ENCODE measurements at places on chromosomes 6 and 20.

- DNase-seq: no peak
These were observed 58.3 kb upstream of the CARMIL1 start for GRCh38 chr6:25220857-25221256.

DNA sequence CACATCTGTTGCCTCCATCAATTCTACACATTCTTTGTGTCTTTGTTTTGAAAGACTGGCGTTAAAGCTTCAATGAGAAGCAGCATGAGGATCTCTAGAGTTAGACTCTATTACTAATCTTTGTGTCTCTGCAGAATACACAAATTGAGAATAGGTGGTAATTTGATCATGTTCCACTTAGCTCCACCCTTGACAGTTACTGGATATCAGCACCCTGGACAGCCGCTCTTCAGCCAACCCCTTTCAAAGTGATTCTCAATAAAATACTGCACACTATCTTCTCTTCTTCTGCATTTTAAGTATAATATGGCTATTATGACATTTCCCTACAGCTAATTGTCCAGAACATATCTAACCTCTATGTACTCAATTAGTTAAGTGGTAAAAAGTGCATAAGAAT is 54.3 kb upstream of the CNR1 start:
- DNase-seq: no peak

DNA sequence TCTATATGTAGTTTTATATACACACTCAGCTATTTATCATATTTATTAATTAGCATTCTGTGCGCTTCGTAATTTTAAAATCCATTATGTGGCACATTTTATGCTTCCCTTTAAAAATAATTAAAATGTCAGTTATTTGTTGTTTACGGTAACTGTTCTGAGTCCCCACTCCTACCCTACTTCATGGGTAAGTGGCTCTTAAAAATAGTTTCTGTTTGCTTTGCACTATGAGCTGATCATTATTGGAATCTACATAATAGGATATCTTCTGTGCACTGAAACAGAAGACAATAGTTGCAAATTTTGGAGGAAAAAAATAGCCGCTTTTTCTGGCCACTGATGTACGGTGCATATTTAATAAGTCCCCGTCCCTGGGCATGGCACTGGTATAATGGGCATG is 25.2 kb downstream of the LCA5 start:
- DNase-seq: no peak

DNA sequence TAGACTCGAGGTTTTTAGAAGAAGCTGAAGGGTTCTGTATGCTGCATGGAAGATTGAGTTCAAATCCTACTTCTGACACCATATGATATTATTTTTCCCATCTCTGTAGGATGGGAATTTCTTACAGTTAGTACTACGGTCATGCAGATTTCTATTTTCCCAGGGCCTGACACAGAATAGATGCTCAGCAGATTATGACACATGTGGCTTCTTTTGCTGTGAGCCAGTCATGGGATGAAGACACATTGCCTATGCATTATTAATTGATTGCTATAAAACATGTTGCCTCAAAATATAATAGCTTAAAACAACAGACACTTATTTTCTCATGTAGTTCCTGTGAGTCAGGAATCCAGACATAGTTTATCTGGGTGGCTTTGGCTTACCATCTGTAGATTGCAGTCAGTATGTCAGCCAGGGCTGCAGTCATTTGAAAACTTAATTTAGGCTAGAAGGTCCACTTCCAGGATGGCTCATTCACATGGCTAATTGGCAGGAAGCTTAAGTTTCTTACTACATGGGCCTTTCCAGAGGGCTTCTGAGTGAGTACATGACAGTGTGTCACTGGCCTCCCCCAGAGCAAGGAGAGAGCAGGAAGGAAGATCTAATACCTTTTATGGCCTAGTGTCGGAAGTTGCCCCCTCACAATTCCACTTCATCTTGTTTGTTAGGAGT is 29.5 kb downstream of the TOP1 start:
- no peak for DNase-seq

GRCh38 chr6:137342607-137343190 is 123.5 kb upstream of the IFNGR1 start:
- DNase-seq: no peak

DNA sequence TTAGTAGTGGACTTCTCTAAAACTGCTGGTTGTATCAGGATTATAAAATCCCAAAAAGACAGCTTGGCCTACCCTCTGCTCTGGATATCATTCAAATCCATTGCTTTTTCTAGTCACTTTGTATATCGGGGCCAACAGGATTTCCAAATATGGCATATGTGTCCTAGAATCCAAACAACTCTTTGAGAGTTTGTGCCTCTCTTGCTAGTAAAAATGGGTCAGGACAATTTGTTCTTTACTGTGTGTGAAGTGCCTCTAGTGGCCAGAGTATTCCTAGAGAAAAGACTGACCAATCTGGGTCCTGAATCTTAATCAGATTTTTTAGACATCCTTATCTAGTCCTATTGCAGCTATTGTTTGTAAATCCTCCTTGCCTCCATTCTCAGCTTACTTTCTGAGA is 33.5 kb upstream of the MANEA start:
- no peak for DNase-seq

GRCh38 chr20:10476319-10476724 is 41.2 kb downstream of the SLX4IP start:
- no peak for DNase-seq

GRCh38 chr6:109498936-109499335 is 15.9 kb upstream of the ZBTB24 start:
- no peak for DNase-seq

GRCh38 chr6:110358553-110359160 is 508 bp upstream of the METTL24 start:
- no peak for DNase-seq

DNA sequence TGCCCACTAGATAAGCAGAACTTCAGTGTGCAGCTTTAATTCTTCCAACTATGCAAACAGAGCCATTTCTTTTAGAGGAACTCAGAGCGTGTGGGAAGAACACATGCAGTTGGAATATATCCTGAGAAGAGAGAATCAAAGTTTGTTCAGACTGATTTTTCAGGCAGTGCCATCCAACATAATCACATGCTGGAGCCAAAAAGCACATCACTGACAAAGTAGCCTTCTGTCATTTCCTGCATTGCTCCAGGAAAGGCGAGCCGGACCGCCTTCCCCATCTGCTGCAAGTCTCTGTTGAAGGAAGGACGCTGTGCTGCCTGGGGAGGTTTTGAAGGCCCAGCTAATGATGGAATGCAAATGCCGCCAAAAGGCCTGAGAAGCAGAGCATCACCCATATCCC is 98.4 kb downstream of the DOK5 start:
- no peak for DNase-seq

DNA sequence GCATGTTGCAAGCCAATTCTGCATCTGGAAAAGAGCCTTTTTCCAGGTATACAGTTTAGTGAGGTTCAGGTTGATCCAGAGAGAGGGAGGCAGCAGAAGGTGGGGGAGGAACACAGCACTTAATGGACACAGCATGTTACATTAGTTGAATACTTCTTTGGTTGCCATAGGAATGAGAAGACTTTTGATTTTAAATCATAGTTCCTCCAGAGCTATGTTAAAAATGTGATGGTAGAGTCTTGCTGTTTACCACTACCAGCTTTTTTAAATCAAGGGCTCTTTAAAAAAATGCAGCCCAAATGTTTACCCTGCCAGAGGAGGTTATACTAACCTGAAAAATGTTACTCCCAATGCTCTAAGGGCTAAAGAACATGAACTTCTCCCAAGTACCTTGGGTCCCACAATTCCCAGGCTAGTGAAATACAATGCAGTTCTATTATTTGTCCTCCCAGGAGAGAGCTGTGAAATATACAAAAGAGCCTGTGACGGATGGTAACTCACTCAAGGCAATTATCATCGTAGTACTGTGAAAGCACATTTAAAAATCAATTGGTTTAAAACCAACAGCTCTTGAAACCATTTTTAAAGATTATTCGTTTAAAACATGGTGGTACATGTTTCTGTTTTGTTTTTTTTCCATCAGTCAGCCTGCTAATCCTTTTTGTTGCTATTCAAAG is 6.9 kb upstream of the PHACTR1 start:
- DNase-seq: no peak

DNA sequence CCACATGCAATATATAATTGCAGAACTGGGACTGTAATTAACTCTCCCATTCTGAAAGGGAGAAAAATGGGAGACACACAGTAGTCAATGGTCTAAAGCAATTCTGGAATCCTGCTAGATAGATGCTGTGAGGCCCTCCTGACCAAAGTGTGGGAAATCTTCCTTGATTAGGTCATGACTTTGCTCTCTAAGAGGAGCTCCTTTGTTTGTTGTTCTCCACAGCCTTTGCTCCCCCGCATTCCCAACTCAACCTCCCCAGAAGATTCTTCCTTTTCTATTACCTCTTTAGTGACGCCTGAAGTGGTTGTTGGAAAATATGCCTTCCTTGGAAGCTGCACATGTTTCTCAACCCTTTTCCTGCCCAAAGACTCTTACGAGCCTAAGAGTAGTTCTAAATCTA is 28.8 kb upstream of the LIN28B start:
- DNase-seq: no peak

DNA sequence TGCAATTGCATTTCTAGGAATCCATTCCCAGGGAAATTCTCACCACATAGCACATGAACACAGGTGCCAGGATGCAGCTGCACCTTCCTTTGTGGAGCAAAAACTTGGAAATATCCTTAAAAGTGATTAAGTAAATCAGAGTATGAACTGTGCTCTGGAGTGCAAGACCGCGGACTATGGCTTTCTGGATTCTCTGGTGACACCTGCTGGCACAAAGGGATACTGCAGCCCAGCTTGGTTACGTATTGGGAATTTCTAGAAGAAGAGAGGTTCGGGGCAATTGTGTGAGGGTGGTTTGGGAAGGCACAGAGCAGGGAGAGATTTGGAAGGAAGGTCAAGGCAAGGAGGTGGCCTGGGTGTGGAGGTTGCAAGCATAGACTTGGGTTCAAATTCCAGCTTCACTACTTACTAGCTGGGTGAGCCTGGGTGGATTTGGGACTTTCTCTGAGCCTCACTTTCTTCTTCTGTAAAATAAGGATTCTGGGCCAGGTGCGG is 15.9 kb upstream of the PEDS1 start:
- no peak for DNase-seq

- no peak for DNase-seq
These were observed 173.4 kb downstream of the PLCB1 start for GRCh38 chr20:8305449-8305978.

- no peak for DNase-seq
These were observed 11.1 kb downstream of the SYNDIG1 start for GRCh38 chr20:24480509-24480908.

DNA sequence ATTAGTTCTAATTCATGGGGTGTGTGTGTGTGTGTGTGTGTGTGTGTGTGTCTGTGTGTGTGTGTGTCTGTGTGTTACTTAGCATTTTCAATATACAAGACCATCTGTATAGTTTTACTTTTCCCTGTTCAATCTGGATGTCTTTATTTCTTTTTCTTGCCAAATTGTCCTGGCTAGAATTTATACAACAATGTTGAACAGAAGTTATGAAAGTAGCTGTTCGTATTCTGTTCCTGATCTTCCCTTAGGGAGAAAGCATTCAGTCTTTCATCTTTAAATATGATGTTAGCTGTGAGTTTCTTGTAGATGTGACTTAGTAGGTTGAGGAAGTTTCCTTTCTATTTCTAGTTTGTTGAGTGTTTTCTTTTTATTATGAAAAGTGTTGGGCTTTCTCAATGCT is 334.7 kb upstream of the RNF24 start:
- DNase-seq: no peak

- DNase-seq: no peak
These were observed 56.6 kb downstream of the E2F3 start for GRCh38 chr6:20458027-20458894.

GRCh38 chr6:74259981-74260380 is 564.0 kb downstream of the CD109 start:
- no peak for DNase-seq

DNA sequence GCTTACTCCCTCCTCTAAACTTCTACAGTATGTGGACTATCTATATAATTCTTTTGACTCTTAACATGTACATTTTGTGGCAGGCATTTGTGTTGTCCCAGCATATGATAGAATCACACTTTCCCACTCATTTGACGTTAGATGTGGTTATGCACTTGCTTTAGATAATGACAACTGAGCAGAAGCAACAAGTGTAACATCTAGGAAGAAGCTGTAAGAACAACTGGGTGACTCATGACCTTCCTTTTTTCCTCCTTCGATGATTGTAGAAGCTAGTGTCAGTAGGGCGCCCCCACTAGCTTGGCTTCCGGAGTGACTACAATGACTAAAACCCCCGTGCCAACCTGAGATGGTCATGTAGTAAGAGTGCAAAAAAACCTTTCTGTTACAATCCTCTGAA is 74.6 kb upstream of the CEP85L start:
- no peak for DNase-seq

- DNase-seq: no peak
These were observed 435.7 kb upstream of the FKBP1C start for GRCh38 chr6:62775427-62776022.

GRCh38 chr6:7134999-7135745 is 27.4 kb downstream of the RREB1 start:
- DNase-seq: no peak

GRCh38 chr20:3436864-3437574 is 29.6 kb upstream of the DNAAF9 start:
- no peak for DNase-seq

GRCh38 chr20:51400051-51400926 is 142.2 kb downstream of the NFATC2 start:
- no peak for DNase-seq

DNA sequence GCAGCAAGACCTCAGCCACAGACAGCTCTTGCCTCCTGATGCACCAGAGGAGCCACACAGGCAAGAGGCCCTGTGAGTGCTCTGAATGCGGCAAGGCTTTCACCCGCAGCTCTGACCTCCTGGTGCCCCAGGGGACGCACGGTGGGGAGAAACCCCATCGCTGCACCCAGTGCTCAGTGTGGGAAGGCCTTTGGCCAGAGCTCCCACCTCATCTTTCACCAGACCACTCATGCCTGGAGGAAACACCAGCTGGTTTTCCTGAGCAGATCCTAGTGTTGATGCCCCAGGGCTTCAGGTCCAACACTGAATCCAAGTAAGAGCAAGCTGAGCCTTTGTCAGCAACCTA is 37.0 kb upstream of the XRN2 start:
- no peak for DNase-seq

- DNase-seq: no peak
These were observed 490.2 kb downstream of the EPM2A start for GRCh38 chr6:145245119-145245518.

DNA sequence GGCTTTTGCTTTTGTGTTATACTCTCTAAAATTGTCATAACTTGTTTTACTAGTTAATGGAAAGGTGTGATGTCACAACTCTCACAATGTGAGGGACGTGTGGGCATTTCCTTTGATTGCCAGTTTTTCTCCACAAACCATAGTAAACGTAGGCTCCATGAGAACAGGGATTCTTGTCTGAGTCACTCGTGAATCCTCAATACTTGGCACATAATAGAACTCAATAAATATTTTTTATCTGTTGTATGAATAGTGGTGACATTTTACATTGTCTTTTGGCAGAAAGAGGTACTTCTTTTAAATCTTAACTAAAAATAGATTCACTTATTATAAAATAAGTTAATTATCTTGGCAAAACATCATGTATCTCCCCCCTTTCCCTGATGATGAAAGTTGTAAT is 69.0 kb upstream of the CNKSR3 start:
- no peak for DNase-seq

Data from retinal pigment epithelial cell (primary cell).